ENCODE measurements at places on chromosomes 2 and 18. TPM values are rescaled to one million over a fixed set of nuclear protein-coding genes. Genes with fewer than 3 reads are reported as not detected.
A peak's percentile ranks its signal among the peaks of the same experiment; 100 is the strongest.

RSAD2 gene
- 2.9 TPM for total RNA-seq

- no peak for DNase-seq
Observed at GRCh38 chr2:18123577-18123976, 245.1 kb downstream of the KCNS3 start.

- no peak for DNase-seq
Observed at GRCh38 chr18:3059272-3059671, 46.3 kb upstream of the LPIN2 start.

DNA sequence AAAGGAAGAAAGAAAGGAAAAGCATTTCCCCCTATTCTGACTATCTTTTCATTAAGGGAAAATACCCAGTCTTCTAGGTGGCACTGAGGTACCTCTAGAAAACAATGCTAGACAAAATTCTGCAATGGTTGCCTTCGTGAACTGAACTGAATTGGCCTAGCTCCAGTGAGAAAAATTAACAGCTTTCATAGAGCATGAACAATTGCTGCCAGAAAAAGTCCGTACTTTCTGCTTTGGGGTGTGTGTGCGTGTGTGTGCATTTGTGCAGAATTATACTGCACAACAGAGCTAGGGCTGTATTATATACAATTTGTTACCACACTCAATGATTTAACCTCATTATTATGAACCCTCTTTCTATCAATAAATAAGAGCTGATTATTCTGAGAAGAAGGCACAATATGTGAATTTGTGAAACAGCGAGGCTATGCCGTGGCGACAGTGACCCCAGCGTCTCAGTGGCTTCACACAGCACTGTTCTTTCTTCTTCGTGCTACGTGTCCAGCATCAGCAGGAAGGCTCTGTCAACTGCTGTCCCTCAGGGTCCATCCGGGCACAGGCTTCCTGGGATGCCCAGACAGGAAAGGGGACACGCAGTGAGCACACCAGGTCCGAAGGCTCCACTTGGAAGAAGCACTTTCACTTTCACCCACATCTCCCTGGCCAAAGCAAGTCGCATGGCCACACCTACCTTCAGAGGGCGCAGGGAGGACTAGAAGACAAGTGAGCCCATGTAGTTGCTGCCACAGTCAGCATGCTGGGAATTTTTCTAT lies 47.5 kb downstream of the PTGR3 start:
- no peak for DNase-seq

- DNase-seq, result no peak
Observed at GRCh38 chr2:160510617-160511016, 17.0 kb upstream of the RBMS1 start.

GRCh38 chr2:51919395-51919794 lies 887.5 kb upstream of the NRXN1 start:
- no peak for DNase-seq

L3MBTL4 gene
- total RNA-seq, result 6.1 TPM

DNA sequence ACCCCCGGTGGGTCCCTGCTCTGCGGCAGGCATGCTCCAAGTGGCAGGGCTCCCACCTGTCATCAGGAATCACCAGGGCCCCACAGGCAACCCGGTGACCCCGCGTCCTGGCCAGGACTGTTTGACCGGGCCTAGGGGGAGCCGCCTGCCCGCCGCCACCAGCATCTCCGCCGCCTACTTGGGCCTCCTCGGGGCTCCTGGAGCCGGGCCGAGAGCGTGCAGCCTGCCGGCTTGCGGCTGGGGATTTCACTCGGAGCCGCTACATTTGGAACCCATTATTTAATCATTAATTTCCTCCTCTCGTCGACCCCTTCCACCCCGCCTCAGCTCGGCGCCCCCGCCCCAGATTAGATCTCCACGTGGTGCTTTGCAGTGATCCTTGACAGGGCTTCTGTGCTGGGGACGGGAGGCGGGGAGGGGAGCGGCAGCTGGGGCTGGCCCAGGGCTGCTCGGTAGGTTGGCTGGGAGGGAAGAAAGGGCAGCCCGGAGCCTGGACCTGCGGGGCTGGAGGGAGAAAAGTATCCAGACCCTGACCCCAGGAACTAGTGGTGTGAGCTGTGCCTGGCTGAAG lies 295.4 kb downstream of the CYP26B1 start:
- no peak for DNase-seq

DNA sequence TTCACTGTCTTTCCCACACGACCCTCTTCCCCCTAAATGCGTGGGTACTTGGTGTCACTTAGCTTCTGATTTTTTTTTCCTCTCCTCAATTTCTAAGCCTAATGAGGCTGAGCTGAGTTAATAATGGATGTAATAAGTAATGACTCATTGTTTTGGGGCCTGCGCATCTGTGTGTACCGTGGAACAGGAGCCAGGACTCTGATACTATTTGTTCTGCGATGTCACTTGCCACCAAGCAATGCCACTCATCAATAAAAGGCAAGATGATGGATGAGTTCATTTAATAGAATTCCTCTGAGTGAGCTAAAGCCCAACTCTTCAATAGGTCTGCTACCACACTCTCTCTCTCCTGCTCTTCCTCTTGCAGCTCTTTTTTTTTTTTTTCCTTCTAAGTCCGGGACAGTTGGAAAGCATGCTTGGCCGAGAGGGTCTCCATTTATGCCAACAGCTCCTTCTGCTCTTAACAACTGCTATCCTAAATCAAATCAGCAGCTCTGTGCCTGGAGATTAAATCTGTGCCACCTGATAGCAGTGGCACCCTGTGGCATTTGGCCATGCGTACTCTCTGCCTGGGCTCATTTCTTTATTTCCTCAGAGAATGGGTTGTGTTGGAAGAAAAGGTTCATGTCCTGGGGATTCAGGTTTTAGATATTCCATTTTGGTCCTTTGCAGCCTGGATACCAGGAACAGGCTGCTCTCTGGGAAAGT lies 1284.2 kb upstream of the PIK3C3 start:
- no peak for DNase-seq

DNA sequence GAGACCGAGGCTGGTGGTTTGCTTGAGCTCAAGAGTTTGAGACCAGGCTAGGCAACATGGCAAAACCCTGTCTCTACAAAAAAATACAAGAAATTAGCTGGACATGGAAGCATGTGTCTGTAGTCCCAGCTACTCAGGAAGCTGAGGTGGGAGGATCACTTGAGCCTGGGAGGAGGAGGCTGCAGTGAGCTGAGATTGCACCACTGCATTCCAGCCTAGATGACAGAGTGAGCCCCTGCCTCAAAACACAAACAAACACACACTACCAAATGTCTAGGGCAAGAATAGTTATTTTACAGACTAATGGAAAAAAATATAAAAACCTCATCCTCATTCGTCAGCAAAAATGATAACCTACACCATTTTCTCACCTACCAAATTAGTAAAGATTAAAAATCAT lies 15.3 kb downstream of the BUB1 start:
- no peak for DNase-seq

DNA sequence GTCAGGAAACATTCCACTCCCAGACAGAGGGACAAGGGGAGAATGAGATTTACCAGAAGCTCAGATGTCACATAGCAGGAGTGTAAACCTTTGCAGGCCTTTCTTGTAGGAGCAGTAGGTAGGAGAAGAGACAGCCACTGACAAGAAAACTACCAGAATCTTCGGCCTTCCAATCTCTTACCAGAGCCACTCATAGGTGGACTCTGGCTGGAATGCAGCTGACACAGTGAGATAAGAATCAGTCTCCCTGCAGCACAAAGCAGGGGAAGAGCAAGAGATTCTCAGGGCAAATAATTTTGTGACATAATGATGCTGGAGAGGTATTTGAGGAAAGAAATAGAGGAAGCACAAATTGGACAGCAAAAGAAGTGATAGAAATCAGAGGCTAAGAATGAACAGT lies 1534.5 kb downstream of the DPP10 start:
- DNase-seq, result no peak

- DNase-seq, result no peak
Observed at GRCh38 chr2:160214461-160215445, 14.7 kb upstream of the ITGB6 start.

QPCT gene
- total RNA-seq, result 1.7 TPM

DLGAP1 gene
- total RNA-seq, result not detected

- DNase-seq, result no peak
Observed at GRCh38 chr18:24268784-24269550, 128.7 kb downstream of the OSBPL1A start.

GRCh38 chr2:98484121-98484557 lies 39.5 kb downstream of the INPP4A start:
- no peak for DNase-seq

DNA sequence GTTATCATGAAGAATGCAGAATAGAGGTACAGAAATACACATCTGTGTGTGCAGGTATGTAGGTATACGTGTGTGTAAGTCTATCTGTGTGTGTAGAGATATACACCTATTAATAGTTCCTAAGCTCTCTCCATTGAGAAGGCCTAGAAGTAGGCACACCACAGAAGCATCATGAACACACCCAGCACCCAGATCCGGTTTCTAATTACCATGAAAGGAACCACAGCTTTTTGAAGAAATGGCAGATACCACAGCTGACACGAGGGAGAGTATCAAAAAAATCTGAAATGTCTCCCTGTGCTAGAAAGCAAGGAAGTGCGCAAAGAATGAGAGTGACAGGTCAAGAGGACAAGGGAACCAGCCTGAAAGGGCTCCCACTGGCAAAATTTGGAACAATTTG lies 27.7 kb upstream of the AP1S3 start:
- no peak for DNase-seq

ALPP gene
- not detected for total RNA-seq

CHRND gene
- not detected for total RNA-seq

MC2R gene
- total RNA-seq, result not detected

DNA sequence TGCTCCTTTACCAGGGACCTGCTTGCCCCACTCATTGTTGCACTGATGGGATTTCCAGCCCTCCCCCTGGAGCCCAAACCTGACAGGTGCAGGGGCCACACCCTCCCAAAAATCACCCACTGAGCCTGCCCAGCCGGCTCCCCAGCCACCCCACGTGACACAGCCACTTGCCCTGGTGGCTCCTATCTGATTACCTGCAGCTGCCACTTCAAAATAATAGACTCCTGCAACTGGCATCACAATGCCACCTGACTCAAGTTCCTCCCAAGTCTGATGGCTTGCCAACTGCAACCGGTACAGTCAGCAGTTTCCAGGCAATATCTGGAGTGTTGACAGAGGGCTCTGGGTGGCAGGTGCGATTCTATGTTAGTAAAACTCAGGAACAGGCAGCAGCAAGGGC lies 66.2 kb downstream of the CRACDL start:
- peak; percentile 91 for DNase-seq

SDC1 gene
- 27.2 TPM for total RNA-seq

FOXI3 gene
- not detected for total RNA-seq

DNA sequence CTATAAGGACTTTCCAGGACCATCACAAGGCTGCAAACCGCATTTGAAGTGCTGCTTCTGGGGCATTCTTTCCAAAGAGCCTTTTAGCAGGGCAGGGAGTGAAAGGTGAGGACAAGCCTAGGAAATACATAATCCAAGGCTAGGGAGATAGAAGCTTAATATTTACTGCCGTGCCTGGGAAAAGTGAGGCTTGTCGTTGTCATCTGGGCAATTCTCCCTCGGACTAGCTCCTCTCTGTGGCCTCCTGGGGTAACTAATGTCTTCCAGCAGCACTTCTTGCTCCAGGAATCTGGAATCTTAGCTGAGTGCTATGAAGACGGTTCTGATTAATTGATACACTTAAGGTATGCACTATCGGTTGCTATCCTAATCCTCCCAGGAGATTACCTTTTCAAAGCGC lies 69.3 kb upstream of the ATL2 start:
- no peak for DNase-seq

DNA sequence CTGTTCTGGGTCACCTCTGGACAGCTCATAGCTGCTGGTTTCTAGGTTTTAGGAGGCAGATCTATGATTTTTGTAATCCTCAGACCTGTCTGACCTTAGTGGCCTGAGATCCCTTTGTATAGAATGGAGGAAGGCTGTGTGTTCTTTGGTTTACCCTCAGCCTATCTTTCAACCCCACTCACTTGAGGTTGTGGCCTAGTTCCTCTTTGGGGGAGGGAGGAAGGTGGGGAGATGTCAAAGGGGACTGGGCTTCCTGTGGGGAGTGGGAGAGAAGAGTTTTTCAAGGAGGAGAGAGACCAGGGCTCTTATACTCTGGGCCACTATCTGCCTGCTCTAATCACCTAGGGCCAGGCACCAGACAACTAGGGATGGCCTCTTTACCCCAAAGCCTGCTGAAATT lies 28.5 kb downstream of the SEMA4F start:
- DNase-seq, result no peak

GALR1 gene
- total RNA-seq, result not detected

DNA sequence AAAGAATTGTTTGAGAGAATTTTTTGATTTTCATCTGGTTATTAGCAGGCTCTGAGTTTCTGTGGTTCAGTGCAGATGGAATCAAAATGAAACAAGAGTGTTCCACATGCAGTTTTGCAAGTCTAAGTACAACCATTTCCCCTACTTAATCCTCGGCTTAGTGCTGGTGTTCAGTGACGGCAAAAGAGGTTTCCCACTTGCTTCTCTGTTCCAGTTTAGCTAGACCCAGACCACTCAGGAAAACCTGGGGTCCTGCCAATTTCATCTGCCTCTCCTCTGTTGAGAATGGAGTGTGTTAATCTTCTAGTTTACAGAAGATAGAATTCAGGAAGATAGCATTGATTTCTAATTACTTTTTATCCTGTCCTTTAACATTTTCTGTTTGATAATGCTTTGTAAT lies 996.2 kb upstream of the FANCL start:
- no peak for DNase-seq

SF3B6 gene
- 31.7 TPM for total RNA-seq

DNA sequence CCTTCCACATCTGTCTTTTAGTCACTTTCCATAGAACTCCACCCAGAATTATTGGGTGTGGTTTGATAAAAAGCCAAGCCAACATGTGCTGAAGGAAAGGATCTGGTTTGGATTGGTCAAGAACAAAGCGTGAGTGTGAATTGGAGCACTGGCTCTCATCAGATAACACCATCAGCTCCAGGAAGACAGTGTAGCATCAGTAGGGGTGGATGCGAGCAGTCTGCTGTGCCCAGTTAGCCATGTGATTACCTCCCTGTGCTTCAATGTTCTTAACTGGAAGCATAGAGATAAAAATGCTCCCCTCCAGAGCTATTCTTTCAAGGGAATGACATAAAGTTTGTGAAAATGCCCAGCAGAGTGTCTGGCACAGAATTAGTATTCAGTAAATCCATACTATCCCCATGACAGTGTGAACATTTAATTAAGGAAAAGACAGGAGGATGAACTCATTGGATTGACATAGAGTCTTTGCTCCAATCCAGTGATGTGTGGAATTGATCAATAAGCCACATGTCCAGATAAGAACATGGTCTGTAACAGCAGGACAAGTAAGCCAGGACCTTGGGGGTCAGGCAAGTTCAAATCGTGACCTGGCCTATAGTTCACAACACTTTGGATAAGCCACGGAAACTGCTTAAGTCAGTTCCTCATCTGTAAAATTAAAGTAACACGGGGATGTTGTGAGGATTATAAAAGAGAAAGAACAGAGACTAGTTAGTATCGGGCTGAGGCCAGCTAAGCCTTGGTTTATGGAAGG lies 68.0 kb downstream of the FAM124B start:
- DNase-seq, result no peak

OSR1 gene
- total RNA-seq, result 0.98 TPM

STPG4 gene
- total RNA-seq, result not detected

- no peak for DNase-seq
Observed at GRCh38 chr2:8303322-8303832, 378.5 kb upstream of the ID2 start.

GRCh38 chr2:173898996-173899395 lies 66.2 kb downstream of the SP3 start:
- no peak for DNase-seq

FSIP2 gene
- total RNA-seq, result 1.3 TPM

PDCD1 gene
- 0.18 TPM for total RNA-seq

TEX44 gene
- total RNA-seq, result not detected

- no peak for DNase-seq
Observed at GRCh38 chr2:202452744-202453143, 76.6 kb downstream of the BMPR2 start.

Measured in pancreas (tissue), 10 donors.